ENCODE measurements at places on chromosomes 1 and 21.

GRCh38 chr1:204863024-204863423 is 7.6 kb upstream of the NFASC start:
- DNase-seq, result no peak

- DNase-seq, result no peak
Observed at GRCh38 chr1:202216691-202217090, 23.1 kb downstream of the LGR6 start.

GRCh38 chr1:44485934-44486460 is 80.9 kb downstream of the RNF220 start:
- DNase-seq, result no peak

GRCh38 chr21:23463365-23463764 is 2143.9 kb downstream of the MRPL39 start:
- no peak for DNase-seq

- DNase-seq, result peak; percentile 40
Observed at GRCh38 chr1:62407398-62408009, 29.3 kb upstream of the USP1 start.
